Breast epithelium (tissue), 4 donors: ENCODE measurements at places on chromosomes 3 and 15. TPM values are rescaled to one million over a fixed set of nuclear protein-coding genes. Genes with fewer than 3 reads are reported as not detected.
A peak's percentile ranks its signal among the peaks of the same experiment; 100 is the strongest.

DNA sequence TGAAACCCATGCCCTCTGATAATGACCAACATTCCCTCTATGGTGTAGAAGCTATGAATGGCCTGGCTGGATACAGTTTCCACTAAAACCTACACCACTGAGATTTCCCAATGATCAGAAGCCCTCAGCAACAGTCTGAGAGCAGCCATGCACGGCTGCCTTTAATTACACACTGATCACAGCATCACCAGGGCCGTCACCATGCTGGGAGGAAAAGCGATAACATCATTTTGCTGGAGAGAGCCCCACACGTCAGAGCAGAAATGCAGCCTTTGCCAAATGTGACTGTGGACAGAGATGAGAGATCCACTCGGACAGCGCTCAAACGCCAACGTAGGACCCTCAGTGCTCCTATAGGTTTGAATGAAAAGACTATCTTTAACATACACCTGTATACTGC, 135.0 kb downstream of the XXYLT1 start:
- H3K36me3 ChIP-seq, result no peaks in the 10 kb centered on the region
- H3K4me3 ChIP-seq, result no peak overlapping the region
- H3K27ac ChIP-seq, result no peak overlapping the region

DNA sequence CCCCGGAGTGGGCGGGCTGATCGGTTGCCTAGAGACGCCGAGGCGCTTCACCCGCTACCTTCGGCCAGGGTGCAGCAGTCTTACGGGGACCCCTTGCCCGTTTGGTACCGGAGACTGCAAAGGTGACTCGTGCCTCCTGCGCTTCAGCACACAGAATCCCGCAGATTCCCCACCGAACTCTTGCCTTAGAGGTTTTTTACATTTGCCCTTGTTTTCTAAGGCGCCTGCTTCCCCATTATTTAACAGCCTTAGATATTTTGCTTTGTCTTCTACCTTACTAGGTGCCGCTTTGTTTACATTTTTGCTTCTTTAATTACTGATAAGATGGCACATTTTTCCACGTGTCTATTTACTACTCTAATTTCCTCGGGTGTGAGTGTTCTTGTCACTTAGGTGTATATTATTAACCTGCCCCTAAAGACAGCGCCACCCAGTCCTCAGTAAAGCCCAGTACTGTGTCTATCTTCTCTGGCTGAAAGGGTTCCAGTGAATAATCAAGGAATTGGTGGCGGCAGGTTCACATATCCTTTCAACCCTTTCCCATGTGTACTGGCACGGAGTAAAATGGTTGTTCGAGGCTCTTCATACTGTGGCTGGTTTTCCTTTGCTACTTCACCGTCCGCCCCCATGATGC, 573 bp upstream of the CEP152 start:
- no peaks in the 10 kb centered on the region for H3K27me3 ChIP-seq
- no peaks in the 10 kb centered on the region for H3K4me1 ChIP-seq
- peak overlapping the region; percentile 70 for H3K4me3 ChIP-seq
- H3K27ac ChIP-seq, result peak overlapping the region; percentile 76

GRCh38 chr3:13504161-13504831, 24.2 kb downstream of the HDAC11 start:
- H3K27me3 ChIP-seq, result no peaks in the 10 kb centered on the region
- H3K27ac ChIP-seq, result no peak overlapping the region
- no peak for DNase-seq
- H3K36me3 ChIP-seq, result no peaks in the 10 kb centered on the region
- no peak overlapping the region for H3K4me3 ChIP-seq

DNA sequence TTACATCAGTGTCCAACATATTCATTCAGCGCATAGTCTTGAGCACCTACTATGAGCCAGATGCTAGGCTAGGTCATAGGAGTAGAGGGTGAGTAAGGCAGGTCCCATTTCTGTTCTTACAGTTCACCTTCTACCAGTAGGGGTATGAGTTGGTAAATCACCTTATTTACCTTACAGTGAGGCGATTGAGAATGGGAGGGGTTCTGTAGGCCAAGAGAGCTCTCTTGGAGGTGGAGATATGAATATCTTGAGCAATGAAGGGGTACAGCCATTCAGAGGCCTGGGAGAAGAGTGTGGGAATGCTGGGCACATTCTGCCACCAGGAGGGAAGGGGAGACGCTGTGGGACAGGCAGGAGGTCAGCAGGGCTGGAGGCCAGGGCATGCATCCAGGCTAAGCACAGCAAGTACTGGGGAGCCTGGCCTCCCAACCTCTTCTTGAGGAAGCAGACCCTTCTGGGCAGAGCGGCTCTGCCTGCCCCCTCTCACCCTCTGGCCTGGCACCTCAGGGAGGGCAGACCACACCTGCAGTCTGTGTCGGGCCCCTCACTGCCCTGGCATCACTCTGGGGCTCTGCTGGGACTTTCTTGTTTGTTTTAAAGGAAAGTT, 123.4 kb downstream of the EEFSEC start:
- no peak overlapping the region for H3K27ac ChIP-seq
- no peak overlapping the region for H3K4me3 ChIP-seq
- peaks cover 3% of the 10 kb centered on the region for H3K4me1 ChIP-seq
- no peaks in the 10 kb centered on the region for H3K27me3 ChIP-seq
- no peak for DNase-seq

DNA sequence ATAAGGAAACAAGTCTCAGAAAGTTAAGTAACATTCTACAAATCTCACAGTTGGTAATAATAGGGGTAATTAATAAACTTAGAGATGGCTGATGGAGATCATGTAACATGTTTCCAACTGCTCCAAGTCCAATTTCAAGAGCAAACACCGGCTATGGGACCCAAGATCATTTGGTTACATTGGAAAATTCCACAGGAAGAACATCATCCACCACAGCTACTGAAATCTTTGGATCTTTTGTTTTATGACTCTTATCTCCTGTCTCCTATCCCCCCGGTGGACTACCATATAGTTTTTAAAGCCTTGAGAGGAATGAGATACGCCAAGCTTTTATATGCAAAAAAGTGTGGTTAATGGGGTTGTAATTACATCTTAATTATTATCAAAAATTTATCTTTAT, 216.1 kb downstream of the WNT5A start:
- H3K4me1 ChIP-seq, result no peaks in the 10 kb centered on the region
- H3K27me3 ChIP-seq, result no peaks in the 10 kb centered on the region
- no peaks in the 10 kb centered on the region for H3K36me3 ChIP-seq
- H3K27ac ChIP-seq, result no peak overlapping the region
- DNase-seq, result no peak
- H3K4me3 ChIP-seq, result no peak overlapping the region

DNA sequence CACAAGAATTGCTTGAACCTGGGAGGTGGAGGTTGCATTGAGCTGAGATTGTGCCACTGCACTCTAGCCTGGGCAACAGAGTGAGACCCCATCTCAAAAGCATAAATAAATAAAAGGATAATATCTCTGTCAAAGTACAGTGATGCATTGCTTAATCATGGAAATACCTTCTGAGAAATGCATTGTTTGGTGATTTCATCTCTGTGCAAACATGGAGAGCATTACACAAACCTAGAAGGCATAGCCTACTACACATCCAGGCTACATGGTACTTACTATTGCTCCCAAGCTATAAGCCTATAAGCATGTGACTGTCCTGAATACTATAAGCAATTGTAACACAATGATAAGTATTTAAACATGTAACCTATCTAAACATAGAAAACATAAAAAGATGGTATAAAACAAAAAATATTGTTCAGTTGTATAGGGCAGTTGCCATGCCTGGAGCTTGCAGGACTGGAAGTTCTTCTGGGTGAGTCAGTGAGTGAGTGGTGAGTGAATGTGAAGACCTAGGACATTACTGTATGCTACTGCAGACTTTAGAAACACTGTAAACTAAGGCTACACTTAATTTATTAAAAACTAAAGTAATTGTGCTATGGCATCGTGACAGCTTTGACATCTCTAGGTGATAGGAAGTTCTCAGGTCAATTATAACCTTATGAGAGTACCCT, 93.6 kb upstream of the SNRPN start:
- no peak for DNase-seq
- no peaks in the 10 kb centered on the region for H3K4me1 ChIP-seq
- no peak overlapping the region for H3K4me3 ChIP-seq
- peaks cover 5% of the 10 kb centered on the region for H3K27me3 ChIP-seq
- no peak overlapping the region for H3K27ac ChIP-seq

DNA sequence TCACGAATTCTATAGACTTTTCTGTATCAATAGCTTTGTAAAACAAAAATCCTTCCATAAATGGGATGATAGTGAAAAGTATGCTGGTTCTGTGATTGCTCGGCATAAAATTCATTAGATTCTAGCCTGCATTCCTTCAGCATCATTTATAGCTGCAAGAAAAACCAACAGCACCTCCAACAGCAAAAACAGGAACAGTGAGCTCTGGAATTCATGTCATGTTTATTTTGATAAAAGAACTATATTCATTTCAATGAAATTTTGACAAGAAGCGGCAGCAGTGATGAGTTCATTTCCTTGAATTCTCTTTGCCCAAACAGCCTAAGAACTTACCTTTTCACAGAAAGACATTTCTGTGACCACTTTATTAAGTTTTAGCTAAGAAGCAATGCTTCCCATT, 515.2 kb upstream of the CCDC54 start:
- H3K4me3 ChIP-seq, result no peak overlapping the region
- H3K27me3 ChIP-seq, result no peaks in the 10 kb centered on the region
- DNase-seq, result no peak

GRCh38 chr15:22241451-22241850, 161.1 kb downstream of the OR4M2 start:
- no peaks in the 10 kb centered on the region for H3K27me3 ChIP-seq
- no peak for DNase-seq
- no peak overlapping the region for H3K4me3 ChIP-seq
- H3K4me1 ChIP-seq, result no peaks in the 10 kb centered on the region
- H3K36me3 ChIP-seq, result no peaks in the 10 kb centered on the region
- no peak overlapping the region for H3K27ac ChIP-seq

DNA sequence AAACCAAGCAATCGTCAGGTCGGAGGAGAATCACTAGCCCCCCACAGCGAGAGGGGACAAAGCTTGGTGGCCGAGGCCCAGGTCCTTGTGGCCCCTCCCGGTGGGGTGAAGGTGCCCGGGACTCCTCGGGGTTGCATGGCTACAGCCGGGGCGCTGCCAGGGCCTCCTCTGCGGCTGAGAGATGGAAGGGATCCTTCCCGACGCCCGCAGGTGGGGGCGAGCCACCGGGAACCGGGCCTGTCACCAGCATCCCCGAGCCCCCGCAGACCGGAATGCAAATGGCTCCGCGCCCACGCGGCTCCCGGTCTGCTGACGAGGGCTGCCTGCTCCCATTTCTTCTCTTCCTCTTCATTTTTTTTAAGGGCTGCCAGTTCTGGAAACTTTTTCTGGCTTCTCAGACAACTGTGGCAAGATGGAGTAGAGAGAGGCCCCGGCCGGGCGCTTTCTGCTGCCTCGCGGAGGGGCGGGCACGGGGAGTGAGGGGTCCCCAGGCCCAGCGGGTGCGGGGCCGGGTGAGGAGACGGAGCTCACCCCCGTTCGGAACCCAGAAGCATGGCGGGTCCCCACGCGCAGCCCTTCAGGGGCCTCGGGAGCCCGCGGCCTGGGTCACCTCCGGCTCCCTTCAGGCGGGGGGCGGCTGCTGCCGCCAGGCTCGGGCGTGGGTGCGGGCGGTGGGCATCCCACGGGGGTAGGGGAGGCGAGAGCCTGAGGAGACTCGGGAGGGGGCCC, 27.5 kb downstream of the MELTF start:
- H3K27me3 ChIP-seq, result no peaks in the 10 kb centered on the region
- DNase-seq, result no peak
- H3K4me1 ChIP-seq, result no peaks in the 10 kb centered on the region
- peak overlapping the region; percentile 66 for H3K4me3 ChIP-seq
- H3K27ac ChIP-seq, result peak overlapping the region; percentile 94
- H3K36me3 ChIP-seq, result no peaks in the 10 kb centered on the region

CHL1 gene
- total RNA-seq, result 49.8 TPM

HHLA2 gene
- total RNA-seq, result 1.6 TPM

RETNLB gene
- not detected for total RNA-seq

LIPC gene
- total RNA-seq, result not detected
